ENCODE measurements at places on chromosomes 12 and 14.

- DNase-seq, result no peak
These were observed 1493.6 kb downstream of the AACS start for GRCh38 chr12:126558810-126559209.

DNA sequence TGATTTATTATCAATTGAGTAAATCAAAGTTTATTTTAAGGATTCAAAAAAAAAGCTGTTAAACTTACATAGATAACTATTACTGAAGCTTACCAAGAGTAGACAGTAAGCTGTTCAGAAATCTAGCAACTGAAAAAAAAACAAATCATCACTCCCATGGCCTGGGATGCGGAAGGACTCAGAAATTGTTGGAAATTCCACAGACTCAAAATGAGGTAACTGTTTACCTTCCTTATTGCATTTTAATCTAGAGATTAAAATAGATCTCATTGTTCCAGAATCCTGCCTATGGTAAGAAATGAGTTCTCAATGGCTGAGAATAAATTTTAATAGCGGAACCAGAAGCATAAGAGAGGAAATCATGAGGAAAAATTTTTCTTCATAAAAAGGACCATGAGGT, 87.2 kb downstream of the PPM1H start:
- DNase-seq, result no peak

- DNase-seq, result no peak
These were observed 323.8 kb upstream of the SYT1 start for GRCh38 chr12:78540606-78541336.

DNA sequence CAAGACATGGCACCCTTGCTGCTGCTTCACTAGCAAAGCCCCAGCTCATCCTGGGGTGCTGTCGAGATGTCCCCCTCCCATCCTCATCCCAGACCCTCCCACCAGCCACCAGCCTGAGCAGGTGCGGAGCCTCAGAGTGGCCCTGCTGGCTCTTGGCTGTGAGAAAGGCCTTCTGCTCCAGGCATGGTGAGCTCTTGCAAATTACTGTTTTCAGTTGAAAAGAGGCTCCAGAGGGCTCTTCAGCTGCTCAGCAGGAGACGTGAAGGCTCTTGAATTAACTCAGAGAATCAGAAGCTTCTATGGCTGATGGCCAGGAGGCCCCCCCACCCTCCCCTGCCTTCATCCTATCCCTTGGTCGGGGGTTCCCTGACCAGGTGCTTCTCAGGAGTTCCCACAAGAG, 44.1 kb downstream of the WSCD2 start:
- DNase-seq, result peak; percentile 56

- DNase-seq, result no peak
These were observed 32.9 kb downstream of the LGR5 start for GRCh38 chr12:71472441-71472911.

GRCh38 chr14:53306911-53307310, 153.8 kb upstream of the DDHD1 start:
- DNase-seq, result no peak

GRCh38 chr14:60008042-60008441, 83.7 kb upstream of the PCNX4 start:
- no peak for DNase-seq

GRCh38 chr14:64707661-64708060, 3.4 kb downstream of the PLEKHG3 start:
- DNase-seq, result no peak

GRCh38 chr14:62710811-62711210, 334.4 kb downstream of the KCNH5 start:
- no peak for DNase-seq

- no peak for DNase-seq
These were observed 53.9 kb downstream of the TMEM260 start for GRCh38 chr14:56633544-56633943.

DNA sequence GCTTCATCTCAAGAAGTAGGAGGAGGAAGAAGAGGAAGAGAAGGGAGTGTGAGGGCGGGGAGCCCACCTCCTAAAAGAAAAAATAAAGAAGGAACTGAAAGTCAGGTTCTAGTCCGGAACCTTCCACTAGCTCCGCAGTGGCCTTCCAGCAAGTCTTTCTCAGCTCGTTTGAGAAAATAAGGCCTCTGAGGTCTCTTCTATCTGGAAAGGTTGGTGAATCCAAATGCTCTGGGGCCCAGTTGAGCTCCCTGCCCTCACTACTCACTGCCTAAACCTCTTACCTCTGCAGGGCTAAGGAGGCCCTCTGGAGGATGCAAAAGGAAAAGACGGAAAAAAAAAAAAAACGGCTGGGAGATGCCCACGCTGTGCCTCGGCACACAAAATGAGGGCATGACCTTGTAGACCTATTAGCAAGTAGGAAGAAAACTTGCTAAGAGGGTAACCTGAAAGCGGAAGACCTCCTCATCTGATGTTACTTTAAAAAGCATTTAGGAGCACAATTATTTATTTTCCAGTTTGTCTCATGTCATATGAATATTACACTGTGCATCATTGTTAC, 35.9 kb downstream of the FBLN5 start:
- no peak for DNase-seq

- peak; percentile 32 for DNase-seq
These were observed at the start of gene NT5DC3 for GRCh38 chr12:103840876-103841689. Gene NT5DC3, minus strand, starts transcription at chr12:103841234. Its CDS starts 78 bp downstream, at chr12:103841156.

DNA sequence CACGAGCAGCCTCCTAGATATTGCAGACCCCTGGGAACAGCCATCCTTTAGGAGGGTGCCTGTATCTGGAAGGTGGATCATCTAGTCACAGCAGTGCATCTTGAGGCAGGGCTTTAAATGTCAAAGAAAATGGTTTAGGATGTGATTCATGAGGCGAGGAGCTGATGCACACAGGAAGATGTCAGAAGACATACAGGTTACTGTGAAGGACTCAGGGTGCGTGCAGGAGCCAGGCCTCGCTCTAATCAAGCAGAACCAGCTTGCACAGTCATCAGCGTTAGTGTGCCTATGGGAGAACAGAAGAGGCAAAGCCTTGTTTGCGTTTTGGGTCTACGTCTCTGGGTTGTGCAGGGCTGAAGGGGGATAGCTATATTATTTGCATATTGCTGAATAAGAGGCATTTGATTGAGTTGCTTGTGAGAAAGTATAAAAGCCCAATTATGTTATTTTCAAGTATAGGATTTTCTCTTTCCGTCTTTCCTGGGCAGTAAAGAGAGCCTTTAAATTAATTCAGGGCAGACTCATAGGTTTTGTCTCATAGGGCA, 77.3 kb upstream of the RPH3A start:
- no peak for DNase-seq

- no peak for DNase-seq
These were observed 6.8 kb upstream of the SLC24A4 start for GRCh38 chr14:92316176-92316575.

- no peak for DNase-seq
These were observed 72.9 kb upstream of the BTG1 start for GRCh38 chr12:92218394-92219077.

DNA sequence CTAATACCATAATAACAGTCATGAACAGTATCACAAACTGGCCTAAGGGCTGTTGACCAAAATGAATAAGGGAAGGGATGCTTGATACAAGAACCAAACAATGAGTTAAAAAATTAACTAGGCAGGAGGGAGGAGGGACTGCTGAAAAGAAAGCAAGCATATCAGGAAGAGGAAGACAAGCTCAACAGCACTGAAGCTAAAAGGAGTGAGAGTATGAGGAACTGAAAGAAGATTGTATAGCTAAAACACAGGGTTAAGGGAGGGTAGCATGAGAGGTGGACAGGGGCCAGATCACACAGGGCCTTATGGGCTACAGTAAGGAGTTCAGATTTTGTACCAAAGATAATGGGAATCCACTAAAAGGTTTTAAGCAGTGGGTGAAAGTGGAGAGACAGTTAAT, 34.1 kb downstream of the ITGA7 start:
- DNase-seq, result no peak

DNA sequence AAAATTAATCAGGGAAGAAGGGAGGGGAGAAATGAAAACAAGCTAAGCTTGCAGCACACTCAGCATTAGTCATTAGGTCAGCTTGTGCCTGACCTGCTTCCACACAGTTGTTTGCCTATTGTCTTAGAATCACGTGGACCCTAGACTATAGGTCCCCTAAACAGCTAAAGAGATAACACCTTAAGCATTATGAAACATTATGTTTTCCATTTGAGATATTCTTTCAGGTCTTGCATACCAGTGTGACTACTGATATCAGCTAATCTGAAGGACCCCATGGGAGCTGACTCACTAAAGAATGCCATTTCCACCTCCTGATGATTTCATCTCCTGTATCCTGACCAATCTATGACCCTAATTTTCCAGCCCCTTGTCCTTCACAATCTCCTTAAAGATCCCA, 154.1 kb upstream of the FUT8 start:
- no peak for DNase-seq

- DNase-seq, result no peak
These were observed 90.7 kb downstream of the RERG start for GRCh38 chr12:15130541-15130940.

DNA sequence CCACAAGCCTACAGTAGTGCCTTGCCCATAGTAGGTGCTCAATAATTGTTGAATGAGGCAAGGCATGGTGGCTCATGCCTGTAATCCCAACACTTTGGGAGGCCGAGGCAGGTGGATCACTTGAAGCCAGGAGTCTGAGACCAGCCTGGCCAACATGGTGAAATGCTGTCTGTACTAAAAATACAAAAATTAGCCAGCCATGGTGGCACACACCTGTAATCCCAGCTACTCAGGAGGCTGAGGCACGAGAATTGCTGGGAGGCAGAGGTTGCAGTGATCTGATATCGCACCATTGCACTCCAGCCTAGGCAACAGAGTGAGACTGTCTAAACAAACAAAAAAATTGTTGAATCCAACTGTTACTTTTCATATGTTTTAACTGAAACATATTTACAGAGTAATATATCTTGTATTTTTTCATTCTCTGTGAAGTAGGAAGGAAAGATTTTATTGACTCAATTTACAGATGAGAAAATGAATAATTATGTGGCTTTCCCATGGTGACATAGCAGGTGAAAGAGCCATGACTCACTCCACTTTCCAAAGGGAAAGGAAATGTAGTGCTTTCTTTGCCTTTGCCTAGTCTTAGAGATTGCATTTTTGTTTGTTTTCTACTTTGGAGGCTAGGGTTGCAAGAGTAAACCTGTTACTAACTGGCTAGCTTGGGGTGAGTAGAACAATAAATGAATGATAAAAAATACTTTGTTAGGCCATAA, 95.4 kb upstream of the SLC38A4 start:
- no peak for DNase-seq

DNA sequence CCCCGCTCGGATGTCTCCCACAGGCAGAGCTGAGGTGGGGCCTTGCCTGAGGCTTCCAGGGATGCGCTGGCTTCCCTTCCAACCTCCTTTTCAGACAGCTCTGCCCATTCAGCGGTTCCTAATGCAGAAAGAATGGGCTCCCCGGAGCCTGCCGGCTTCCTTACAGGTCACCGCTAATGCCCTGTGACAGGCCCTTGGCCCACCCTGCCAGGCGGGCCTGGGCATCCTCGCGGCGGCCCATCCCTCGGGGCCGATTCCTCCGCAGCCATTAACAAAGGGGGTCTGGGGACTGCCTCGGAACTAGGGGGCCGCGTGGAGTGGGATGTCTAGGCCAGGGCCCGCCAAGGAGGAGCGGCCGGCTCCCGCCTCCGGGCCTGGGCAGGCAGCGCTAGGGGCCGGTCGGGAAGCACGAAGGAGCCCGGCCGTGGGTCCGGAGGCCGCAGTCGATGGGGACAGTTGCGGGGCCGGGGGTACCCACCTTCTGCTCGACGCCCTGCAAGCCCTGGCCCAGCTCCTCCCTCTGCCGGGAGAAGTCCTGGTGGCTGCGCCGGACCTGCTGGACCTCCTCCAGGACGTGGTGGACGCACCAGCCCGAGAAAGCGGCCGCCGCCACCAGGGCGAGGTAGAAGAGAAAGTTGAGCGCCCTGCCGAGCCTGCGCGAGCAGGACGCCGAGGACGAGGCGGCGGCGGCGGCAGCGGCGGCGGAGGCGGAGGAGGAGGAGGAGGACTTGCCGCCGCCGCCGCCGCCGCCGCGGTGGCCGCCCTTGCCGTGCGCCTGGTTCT, 738 bp downstream of the CKAP4 start:
- no peak for DNase-seq

DNA sequence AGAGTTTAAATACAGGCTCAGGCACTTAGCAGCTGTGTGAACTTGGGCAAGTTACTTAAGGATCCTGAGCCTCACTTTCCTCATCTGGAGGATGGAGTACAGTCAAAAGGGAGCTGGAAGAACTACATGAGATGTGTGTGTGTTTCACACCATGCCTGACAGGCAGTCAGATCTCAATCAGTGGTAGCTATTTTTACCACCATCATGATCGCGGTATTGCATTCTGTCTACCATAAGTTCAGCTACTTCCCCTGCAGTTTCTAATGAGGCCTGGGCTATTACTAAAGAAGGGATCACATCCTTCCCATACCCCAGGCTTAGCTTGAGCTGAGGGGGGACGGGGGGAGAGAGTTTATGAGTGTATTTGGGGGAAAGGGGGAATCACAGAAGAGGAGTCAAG, 7.0 kb downstream of the AQP6 start:
- DNase-seq, result no peak

DNA sequence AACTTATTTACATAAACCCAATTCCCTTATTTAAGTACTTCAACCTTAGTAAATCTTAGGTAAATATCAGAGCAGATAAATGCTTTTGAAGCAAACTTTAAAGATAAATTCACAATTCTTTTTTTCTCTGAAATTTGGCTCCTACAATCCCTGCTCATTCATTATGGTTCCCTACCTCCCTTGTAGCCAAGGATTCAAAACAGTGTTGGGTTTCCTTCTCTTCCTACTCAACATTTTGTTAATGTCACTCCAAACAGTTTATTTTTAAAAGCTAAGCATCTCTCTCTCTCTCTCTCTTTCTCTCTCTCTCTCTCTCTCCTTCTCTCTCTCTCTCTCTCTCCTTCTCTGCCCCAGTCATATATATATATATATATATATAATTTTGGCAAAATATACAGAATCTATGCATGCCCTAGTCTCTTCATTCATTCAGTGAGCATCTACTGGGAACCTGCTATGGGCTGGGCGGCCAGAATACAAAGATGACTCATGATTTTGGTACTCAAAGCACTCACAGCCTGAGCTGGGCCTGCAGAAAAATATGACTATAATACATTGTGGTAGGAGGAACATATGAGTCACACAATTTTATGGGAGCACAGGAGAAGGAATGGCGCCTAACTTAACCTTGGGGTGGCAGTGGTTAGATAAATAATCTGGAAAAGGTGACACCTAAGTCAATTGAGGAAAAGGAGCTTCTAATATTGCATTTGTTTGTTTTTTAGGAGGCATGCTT, 123.7 kb upstream of the DHRS4 start:
- no peak for DNase-seq

DNA sequence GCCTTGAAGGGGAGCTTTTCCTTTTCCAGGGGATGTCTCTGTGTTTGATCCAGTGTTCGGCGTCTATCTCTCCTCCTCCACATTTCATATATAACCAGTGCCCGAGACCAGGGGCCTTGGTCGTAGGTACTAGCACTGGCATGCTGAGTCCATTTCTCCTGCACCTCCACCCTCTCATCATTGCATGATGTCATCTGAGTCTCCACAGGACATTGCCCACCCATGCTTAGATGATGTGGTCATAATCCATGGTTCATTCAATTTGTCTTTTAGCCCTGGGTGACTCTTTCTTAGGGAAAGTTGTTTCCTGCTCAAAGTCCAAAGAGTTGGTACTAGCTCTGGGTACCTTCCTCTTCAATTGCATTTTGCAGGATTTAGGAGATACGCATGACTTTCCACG, 328.1 kb downstream of the BCL11B start:
- DNase-seq, result no peak

- no peak for DNase-seq
These were observed 91.8 kb upstream of the TMEM260 start for GRCh38 chr14:56487761-56488160.

GRCh38 chr12:15180325-15180724, 40.9 kb downstream of the RERG start:
- DNase-seq, result no peak

Data from NCI-H524 treated with DMSO at 0.1 percent for 48 hours (cell line).